HL-60 (cell line): ENCODE measurements at places on chromosomes 11 and 22.

DNA sequence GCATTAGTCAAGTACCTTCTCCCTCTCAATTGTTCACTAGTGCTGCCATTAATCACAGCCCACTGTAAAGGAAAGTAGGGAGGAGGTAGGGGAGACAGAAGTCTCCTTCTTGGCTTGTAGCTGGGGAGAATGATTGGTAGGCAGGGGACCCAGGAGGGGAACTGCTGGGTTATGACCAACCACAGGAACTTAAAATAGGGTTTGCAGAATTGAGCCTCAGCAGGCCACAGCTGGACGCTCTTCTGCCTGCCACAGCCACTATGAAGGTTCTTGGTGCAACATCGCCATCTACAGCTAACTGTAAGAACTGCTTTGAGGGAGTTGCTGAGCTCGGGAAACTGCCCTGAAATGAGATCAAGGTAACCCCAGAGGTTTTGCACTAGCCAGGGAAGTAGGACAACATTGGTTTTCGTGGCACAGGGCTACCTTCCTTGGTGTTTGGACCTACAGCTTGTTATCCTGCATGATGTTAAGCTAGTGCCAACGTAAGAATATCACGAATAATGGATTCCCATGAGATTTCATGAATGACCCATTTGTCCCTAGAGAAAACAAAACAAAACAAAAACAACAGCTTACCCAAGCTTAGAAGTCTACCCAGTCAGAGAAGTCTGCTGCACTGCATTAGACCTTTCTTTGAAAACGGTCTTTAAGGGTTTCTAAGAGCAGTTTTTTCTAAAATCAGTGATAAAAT is 787.1 kb upstream of the API5 start:
- peak; percentile 52 for DNase-seq

- DNase-seq: no peak
These were observed 15.2 kb downstream of the MRGPRG start for GRCh38 chr11:3203221-3204043.

DNA sequence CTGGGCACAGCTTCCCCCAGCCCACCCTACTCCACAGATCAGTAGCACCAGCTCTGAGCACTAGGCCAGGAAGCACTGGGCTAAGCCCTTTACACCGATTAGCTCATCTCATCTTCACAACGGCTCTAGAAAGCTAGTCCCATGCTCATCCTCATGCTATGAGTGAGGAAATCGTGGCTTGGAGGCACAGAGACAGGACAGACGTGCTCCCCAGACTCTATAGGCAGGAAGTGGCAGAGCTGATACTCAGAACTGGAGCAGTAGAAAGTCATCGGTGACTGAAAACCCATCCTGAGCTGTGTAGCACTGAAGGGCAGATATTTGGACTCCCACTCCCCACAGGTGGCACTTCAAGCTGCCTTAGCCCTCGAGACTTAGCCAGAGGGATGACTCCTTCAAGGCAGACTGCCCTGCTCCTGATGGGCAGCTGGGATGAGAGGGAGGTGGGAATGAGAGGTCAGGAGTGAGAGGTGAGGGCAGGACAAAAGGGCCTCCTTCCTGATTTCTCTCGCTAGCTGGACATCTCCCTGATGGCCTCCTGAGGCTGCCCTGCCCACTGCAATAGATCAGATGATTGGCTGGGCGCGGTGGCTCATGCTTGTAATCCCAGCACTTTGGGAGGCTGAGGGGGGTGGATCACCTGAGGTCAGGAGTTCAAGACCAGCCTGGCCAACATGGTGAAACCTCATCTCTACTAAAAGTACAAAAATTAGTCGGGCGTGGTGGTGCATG is 9.7 kb downstream of the CD5 start:
- DNase-seq: no peak

DNA sequence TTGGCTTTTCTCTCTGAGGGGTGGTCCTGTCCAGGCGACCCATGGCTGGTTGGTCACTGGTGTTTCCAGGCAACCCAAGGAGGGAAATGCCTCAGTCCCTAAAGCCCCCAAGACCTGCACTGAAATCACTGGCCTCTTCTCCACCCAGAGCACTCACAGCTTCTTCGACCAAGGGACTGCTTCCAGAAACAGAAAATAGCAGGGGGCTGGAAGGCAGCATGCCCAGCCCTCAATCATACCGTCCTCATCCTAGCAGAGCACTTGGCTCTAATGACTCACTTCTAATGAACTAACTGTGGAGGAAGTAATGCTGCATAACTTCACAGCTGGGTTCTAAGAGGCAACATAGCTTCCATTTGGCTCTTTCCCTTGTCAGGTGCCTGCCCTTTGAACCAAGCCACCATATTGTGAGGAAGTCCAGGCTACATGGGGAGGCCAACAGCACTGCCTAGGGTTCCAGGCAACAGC is 27.6 kb downstream of the DKK3 start:
- DNase-seq: no peak

GRCh38 chr22:22894740-22895731 is 7.4 kb downstream of the IGLL5 start:
- DNase-seq: no peak

GRCh38 chr11:62069374-62069773 is 54.4 kb upstream of the INCENP start:
- DNase-seq: no peak

GRCh38 chr11:75826461-75827230 is 11.6 kb downstream of the UVRAG start:
- no peak for DNase-seq

- DNase-seq: no peak
These were observed 1029.1 kb downstream of the BRD1 start for GRCh38 chr22:48798281-48799226.

- DNase-seq: no peak
These were observed 9.4 kb upstream of the RTCB start for GRCh38 chr22:32421484-32421883.

DNA sequence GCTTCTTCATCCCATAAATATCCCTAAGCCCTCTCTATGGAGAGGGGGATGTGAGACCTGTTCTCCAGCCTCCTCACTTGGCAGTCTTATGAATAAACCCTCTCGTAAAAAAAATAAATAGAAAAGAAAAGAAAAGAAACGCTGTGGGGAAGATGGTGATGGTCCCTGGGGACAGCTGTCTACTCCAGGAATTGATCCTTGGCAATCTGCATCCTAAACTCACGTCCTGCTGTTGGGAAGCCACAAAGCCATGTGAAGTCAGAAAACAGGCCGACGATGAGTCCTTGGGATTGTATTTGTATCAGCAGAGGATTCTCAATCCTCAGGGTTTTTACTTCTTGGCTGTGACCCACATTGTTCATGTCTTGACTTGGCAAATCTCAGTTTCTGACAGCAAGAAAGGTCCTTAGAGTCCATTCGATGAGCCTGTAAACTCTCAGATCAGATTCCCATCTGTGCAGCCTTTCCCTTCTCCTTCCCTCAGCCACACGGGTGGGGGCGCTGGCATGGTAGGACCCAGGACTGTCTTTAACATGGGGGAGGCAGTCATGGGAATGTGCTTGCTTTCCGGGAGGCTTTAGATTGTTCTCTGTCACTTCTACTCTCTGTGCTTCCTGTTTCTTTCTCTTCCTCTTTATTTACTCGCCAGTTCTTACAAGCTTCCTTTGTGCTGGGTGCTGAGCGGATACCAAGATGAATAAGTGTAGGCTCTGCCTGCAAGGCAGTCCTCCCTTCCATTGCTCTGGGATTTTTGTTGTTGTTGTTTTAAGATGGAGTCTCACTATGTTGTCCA is 24.9 kb downstream of the TCP11L1 start:
- DNase-seq: peak; percentile 51
